ENCODE measurements at places on chromosomes 12 and 14.

GRCh38 chr14:51704545-51704944 lies 52.8 kb downstream of the FRMD6 start:
- DNase-seq = no peak

DNA sequence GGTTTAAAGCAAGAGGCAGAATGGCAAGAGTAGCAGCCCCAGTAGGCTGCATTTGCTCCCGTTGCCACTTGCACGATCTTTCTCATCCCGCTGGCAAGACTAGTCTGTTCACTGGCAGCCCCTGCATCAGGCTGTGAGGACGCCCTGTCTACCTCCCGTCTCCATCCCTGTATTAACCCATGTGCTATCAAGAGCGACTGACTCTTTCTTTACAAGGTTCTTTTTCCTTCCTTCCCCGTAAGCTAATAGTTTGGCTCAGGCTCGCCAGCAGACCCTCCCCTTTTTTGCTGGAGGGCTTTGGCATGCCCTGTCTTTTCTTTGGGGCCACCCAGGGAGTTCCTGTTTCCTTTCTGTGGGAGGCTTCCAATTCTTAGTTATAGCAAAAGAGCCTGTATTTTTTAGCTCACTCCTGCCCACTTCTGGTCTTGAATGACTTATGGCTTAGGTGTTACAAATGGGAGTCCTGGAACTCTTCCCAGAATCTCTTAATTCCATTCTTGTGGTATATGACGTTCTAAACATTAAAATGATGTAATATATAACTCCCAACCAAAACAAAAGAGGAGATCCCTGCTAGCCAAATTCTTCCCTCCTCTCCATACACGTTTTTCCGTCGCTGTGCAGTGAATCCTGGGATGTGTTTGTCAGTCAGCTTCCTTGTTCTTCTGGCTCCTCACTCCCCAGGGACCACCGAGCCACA lies 149.0 kb downstream of the PRKCH start:
- DNase-seq = no peak

- DNase-seq = no peak
These were observed 51.6 kb upstream of the ABCC9 start for GRCh38 chr12:21992823-21993222.

DNA sequence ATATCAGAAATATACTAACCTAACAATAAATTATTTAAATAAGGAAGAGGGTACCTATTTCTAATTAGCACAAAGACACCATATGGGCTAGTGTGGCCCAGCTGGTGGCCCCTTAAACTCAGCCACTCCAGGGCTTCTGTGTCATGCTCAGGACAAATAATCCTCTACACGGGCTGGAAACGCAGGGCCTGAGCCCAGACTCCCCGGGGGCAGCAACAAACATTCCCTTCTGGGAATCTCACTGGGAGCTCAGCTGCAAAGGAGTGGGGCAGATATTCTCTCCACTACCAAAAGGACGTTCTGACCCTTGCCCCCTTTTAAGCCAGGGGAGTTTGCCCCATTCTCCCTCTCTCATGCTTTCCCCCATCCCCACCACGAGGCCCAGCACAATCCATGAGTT lies 43.7 kb upstream of the ELK3 start:
- DNase-seq = no peak

- no peak for DNase-seq
These were observed 238.7 kb downstream of the AKAP6 start for GRCh38 chr14:32567543-32568384.

GRCh38 chr14:98375566-98375965 lies 896.4 kb downstream of the BCL11B start:
- no peak for DNase-seq

DNA sequence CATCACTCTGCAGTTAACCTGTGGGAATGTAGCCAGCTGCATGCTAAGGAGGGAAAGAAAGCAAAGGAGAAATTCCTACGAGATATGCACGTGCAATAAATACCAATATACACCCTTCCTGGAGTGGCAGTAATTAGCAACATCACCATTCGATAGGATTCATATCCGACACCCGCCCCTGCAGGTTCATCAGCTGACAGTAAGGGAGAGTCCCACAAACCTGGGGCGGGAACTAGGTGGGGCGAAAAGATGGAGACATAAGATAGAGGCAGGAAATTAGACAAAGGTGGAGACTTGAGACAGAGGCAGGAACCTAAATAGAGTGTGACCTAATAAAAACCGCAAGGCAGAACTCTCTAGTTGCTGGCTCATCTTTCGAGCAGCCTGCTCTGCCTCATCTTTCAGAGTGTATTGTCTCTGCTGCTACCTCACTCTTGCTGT lies 51.6 kb downstream of the PLEKHG3 start:
- peak; percentile 90 for DNase-seq

DNA sequence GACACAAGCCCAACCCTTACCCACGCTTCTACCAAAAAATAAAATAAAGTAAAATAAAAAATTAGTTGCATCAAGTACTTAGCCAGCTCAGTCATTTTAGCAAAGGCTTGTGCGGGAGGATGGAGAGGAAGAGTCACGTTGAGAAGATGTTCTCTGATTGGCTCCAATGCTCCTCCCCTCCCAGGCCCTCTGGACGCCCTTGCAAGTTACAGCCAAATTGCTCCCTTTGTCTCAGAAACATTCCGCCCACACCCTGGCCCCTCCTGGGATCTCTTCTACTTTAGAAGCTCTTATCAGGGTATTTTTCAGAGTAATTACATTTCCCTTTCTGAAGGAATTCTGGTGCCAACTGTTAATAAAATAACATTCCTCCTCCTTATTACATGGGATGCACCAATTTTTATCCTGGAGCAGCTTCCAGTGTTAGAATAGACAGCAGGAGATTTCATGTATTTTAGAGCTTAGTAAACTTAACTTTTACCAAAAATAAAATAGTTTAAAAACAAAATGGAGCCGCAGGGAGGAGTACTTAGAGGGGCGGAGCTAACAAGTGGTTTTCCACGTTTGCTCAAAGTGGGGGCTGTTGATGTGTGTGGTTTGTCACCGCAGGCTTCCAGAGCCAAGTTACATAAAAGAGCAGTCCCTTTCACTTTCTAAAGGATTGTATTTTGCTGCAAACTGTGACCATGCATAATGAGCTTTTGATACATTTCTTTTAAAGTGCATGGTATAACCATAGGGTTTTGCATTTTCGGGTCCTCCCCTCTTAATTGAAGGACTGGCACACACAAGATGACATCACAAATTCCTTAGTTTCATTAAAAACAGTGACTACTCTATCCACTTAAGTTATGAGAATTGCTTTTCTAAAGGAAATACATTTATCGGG lies 71.7 kb upstream of the RAP1B start:
- no peak for DNase-seq

All from RWPE2 (cell line).